Stimulated activated CD8-positive, alpha-beta memory T cell treated with anti-CD3 and anti-CD28 coated beads, Interleukin-15, amount 100 ng/mL, for 4 hours (primary cell): ENCODE measurements at places on chromosomes 3 and 15.

DNA sequence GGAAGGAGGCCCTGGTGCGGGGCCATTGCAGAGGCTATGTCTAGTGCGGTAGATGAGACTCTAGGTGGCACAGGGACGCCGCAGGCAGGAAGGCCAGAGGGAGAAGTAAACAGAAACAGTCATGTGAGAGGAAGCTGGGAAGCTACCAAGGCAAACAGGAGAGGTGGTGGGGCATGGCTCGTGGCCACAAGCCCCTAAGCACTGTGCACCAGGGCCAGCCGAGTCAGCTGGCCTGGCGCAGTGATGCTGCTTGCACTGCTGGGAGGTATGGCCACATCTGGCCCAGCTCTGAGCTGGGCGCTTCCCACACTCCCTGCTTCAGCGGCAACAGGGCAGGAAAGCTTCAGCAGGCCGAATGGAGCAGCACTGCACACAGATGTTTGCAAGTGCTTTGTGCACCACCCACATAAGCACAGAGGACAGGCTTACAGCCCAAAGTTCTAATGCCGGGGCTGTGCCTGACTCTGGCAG, 76.6 kb downstream of the SRGAP3 start:
- DNase-seq, result no peak

- no peak for DNase-seq
Measured at GRCh38 chr3:194865615-194866014, 179.9 kb downstream of the FAM43A start.

- DNase-seq, result no peak
Measured at GRCh38 chr15:20356911-20357480, 184.6 kb downstream of the GOLGA6L6 start.

DNA sequence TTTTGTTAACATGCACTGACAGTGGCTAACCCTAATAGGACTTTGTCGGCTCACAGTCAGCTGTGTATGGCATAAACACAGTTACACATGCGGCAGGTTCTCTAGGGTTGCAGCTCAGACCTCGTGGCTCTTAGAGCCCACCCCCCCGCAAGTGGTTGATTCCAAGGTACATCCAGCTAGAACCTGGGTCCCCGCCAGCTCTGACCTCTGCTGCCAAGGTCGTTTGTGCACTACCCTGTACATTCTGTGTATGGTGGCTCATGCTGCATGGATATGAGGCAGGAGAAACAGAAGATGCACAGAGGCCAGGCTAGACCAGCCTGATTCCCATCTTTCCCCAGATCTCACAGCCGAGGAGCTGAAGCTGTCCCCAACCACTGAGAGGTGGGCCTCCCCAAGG, 25.9 kb downstream of the PRR20G start:
- no peak for DNase-seq

DNA sequence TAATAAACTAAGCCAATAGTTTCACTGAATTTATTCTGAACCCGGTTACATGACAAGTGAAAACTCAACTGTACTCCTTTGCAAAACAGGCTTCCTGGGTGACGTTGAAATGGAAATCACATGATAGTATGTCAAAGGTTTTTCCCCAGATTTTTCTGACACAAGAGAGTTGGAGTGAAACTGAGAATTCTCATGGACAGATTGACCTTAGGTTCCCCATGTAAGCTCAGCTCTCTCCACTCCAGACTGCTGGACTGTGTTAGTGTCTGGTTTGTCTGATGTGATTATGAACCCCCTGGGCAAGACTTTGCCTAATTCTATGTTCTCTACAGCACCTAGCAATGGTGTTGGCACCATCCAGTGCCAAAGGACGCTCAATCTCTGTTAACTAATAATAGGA, 219.7 kb upstream of the COL8A1 start:
- DNase-seq, result no peak

DNA sequence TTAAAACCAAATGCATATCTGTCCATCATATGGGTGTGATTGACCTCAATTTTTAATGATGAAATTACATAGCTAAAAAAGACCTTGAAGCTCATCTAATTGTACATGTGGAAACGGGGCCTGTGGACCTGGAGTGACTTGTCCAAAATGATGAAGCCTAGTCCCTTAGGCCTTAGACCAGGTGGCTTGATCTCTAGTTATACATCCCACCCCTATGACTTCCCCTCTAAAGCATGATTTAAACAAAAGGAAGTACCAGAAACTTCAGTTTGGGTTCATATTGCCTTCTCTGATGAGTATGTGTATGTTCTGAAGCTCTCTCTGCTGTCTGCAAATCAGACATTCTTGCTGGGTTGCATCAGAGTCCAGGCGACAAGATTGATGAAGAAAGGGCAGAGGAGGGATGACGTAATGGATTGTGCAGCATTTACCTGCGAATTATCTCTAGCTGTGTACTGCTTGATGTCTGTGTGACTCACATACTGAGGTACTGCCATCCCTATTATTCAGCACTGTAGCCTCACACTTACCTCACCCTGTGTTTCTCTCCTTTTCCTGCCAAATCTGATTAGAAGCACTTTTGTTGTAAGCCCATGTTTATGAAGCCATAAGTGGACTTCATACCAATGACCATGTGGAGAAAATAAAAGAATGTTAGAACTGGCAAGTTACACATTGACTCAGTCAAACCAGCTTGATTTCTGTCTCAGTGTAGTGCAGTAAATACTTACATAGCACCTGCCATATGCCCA, 111.5 kb downstream of the FILIP1L start:
- DNase-seq, result no peak

DNA sequence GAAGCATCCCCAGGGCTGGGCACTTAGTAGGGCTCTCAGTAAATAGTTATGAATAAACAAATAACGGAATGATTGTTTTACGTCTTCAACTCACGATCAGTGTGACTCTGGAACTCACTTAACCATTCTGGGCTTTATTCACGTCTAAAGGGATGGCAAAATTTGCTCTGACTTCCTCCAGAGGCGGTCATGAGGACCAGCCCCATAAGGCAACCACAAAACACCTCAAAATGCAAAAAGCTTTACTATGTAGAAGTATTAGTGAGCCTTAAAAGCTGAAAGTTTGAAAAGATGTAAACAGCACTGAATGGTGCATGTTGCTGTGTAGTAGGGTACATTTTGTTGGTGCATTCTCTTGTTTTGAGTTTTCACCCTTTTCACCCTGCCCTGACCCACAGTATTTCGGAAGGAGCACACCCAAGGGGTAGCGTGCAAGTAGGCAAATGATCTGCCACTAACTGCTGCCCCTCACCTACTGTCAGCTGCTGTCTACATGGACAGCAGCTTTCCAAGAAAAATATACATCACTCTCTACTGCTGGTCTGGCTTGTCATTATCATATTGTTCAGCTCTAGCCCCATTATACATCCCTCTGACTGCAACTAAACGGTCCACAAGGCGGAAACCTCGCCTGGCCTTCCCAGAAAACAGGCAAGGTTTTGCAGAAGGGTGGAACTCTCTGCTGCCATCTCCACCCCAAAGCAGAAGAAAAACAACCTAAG, 308.5 kb upstream of the PROK2 start:
- no peak for DNase-seq

DNA sequence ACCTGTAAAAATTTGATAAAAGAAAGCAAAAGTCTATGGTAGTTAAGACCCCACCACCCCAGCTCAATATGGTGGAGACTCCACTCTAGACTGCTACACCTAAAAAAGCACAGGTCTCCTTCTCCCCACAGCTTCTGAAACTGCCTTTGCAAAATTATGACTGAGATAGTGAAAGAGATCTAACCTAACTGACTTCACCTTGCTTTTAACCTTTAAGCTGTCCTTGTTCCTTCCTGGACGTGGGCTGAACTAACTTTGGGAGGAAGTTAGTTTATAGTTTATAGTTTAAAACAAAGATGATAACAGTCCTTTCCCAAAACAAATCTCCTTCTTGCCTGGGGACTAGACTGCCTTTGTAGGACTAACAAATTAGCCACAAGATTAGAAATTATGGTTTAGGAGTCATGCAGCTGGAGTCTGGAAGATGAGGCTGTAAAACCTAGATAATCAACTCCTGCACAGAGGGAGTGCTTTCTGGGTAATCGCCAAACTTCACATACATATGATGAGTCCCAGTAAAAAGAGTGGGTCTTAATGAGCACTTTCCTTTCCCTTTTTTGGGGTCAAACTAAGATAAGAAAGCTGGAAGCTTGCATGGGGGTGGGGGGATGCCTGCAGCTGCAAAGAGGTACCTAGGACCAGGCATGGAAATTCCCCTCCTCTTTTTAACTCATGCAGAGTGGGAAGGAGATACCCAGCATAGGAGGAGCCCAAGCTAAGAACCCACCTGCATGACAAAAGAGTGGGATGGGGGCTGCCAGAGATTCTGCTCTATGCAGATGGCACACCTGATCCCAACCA, 17.5 kb downstream of the CCR8 start:
- no peak for DNase-seq

GRCh38 chr3:154126651-154127050, 5.5 kb downstream of the ARHGEF26 start:
- no peak for DNase-seq

- DNase-seq, result no peak
Measured at GRCh38 chr3:2154621-2155020, 56.0 kb downstream of the CNTN4 start.

- DNase-seq, result no peak
Measured at GRCh38 chr3:183897606-183898005, 12.9 kb upstream of the PARL start.

DNA sequence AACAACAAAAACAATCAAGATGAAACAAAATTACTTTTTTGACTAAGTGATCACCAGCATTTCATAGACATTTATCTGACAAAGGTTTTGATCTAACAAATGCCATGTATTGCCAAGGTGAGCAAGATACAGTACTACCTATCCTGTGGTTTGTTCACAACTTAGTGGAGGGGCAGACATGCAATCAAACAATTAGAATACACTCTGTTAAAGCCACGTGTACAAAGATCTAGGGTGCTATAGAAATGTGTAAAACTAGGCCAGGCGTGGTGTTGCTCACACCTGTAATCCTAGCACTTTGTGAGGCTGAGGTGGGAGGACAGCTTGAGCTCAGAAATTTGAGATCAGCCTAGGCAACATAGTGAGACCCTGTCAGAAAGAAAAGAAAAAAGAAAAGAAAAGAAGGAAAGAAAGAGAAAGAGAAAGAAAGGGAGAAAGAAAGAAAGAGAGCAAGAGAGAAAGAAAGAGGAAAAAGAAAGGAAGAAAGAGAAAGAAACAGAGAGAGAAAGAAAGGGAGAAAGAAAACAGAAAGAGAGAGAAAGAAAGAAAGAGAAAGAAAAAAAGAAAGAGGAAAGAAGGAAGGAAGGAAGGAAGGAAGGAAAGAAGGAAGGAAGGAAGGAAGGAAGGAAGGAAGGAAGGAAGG, 1.4 kb upstream of the TRIM69 start:
- DNase-seq, result no peak

GRCh38 chr15:42090781-42091180, 3.6 kb downstream of the PLA2G4D start:
- no peak for DNase-seq

GRCh38 chr3:157170861-157171260, 10.9 kb upstream of the CCNL1 start:
- DNase-seq, result no peak

GRCh38 chr3:139557041-139557440, 17.5 kb upstream of the RBP1 start:
- DNase-seq, result no peak

DNA sequence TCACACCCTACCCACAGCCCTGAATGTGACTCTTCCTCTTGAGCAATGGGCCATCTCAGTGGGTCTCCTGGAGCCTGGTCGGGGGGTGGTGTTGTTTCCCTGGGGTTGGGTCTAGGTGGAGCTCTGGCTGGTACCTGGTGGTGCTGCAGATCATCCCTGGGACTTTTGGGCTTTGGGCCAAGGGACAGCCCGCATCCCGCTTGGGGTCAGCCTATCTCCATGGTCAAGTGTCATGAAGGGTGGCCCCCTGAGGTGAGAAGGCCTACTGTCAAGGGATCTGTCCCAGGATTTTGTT, 202.0 kb downstream of the UBE3A start:
- no peak for DNase-seq

DNA sequence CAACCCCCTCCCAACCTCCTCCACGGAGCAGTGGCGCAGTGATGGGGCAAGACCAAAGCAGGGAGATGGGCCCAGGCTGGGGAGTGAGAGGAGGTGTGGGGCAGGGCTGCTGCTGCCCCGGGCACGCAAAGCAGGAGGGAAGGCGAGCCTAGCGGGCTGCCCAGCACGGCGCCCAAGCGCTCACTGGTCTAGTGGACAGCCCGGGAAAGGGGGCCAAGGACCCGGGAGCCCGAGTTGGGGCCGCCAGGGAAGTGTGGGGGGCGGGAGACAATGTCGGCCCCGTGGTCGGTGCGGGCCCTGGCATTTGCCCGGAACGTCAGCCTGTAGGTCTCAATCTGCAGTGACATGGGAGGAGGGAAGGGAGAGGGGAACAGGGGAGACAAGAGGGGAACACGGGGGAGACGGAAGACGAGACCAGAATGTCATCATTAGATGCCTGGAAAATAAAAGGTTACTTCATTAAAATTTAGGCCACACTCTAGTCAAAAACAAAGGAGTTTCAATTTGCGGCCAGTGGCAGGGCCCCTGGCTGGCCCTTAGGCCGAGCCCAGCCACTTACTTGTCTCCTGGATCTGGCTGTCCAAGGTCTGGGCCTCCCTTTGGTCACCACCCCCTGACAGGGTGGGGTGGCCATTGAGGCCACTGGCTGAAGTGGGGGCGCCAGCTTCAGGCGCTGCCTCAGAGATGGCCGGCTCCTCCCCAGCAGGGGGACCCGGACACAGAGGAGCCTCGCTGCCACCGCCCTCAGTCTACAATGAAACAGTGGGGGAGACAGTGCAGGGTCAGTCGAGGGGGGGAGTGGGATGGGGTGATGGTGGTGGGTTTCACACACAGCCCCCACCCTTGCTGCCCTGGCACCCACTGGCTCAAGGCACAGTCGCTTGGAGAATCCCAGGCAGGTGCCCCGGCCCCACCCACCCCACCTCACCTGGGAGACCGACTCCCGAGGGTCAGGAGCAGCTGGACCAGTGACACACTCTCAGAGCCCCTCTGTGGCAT, 50.0 kb downstream of the DHX30 start:
- no peak for DNase-seq

GRCh38 chr3:64873400-64873799, 185.6 kb upstream of the ADAMTS9 start:
- DNase-seq, result no peak

- no peak for DNase-seq
Measured at GRCh38 chr3:188939814-188940572, 231.8 kb upstream of the TPRG1 start.

DNA sequence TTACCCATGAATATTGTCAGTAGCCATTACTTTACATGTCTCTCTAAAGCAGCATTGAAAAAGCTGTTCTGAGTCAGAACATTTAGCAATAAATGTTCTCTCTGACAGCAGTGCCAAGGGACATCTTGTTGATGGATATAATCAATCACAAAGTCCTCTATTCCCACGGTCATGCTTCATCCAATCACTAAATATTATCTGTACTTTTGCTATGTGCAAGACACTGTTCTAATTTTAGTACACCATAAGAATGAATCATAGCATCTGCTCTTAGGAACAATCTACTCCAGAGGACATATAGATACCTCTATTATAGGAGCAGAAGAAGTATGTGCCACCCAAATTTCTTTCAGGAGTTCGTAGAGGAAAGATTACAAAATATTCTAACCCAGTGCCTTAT, 142.5 kb upstream of the MBNL1 start:
- DNase-seq, result no peak

- DNase-seq, result no peak
Measured at GRCh38 chr15:83571820-83572707, 81.9 kb upstream of the ADAMTSL3 start.

- no peak for DNase-seq
Measured at GRCh38 chr3:137205394-137206045, 247.7 kb downstream of the IL20RB start.
